ENCODE measurements at places on chromosomes 16 and 17.

DNA sequence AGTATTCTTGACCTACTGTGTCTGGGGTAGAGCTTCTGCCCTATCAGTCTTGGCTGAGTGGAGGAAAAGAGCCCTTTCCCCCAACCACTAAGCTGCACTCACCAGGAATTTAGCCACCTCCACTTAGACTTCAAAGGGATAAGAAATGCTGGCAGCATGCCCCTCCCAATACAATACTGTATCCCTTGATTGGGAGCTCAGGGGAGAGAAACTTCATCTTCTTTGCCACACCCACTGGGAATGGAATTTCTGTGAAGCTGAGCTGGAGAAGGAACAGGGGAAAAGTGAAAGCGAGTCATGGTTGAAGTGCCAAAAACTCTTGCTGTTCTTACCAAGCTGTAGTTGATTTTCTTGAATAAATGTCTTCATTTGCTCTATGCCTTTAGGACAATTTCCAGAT is 68.8 kb downstream of the CEP112 start:
- peak; percentile 14 for DNase-seq

GRCh38 chr17:68356949-68357455 is 65.7 kb downstream of the ARSG start:
- no peak for DNase-seq

DNA sequence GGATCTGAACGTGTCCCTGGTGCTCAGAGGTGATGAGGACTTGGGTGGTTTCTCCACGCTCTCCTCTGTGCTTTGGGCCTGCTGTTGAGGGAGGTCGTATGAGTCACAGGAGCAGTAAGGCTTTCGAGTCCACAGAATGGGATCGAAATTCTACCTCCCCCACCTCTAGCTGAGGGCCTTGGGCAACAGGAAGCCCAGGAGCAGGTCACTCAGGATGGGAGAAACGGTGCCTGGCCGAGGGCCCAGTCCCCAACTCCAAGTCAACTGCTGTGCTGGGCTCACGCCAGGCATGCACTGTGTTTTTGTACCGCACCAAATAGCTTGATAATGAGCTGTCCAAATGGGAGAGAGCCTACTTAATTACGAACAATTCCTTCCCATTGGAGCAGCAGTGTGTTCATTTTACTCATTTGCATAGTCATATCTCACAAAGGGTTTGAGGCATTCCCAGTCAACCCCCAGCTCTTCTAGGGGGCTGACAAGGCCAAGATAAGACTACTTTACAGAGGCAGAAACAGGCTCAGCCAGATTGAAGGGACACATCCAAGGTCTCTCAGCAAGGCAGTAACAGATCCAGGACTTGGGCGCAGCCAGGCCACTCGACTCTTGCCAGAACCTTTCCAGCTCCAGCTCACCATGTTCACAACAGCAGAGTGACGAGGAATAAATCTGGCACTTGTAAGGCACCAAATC is 53.6 kb downstream of the WNT3 start:
- DNase-seq, result peak; percentile 32

GRCh38 chr16:70685938-70686375 is at the start of gene MTSS2:
Gene MTSS2 (minus strand): TSS chr16:70686053. CDS start chr16:70685791, 262 bp downstream.
- DNase-seq, result peak; percentile 99

DNA sequence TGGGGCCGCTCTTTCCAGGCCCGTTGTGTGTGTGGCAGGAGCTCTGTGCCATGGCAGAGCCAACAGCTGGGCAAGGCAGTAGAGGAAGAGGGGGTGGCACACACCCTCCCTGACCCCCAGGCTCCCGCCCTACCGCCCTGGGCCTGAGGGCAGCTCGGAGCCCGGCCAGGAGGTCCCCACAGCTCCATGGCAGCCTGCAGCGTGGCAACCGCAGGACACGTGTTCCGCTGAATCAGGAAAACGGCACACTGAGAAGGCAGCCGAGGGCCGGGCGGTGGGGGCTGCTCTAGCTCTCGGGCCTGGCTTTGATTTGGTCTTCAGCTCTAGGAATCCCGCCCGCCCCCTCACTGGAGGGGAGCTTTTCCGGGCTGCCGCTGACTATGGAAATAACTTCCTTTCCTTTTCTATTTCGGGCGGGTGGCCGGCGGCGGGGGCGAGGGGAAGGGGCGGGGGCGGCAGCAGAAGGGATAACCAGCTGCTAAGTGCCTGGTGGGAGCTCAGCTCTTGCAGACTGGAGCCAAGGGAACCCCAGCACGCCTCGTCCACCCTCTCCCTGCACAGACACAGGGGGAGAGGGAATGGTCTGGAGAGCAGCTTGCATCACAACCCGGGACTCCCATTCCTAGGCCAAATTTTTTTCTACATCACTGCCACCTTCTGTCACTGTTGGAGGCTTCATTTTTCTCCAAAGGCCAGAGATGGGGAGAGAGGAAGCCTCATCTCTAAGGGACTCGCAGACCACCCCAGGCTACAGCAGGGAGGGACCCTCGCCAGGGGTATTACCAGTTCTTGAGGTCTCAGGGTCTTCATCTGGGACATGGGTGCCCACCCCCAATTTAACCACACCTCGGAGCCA is 24.8 kb upstream of the MRPS23 start:
- DNase-seq, result peak; percentile 97

DNA sequence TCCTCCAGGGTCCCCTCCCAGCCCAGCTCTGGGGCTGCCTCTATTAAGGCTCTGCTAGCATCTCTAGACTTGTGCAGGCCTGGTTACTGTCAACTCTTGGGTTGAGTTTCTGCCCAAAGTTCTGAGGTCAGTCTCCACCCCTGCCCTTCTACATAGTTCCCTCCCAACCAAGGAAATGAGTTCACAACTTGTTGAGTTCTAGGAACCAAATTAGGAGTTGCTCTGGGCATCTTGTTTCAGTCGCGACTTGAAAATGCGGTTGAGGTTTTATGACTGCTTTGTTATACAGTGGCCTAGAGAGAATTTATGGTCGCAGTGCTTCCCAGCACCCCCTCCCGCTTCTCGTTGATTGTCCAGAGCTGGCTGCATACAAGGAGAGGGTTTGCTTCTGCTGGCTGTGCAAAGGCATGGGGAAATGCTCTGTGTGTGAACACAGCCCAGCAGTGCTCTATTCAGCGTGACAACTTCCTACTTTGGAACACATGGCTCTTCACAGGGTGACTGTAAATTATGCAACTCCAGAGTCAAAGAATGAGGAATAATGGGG is 20.2 kb downstream of the GNAO1 start:
- DNase-seq, result no peak

DNA sequence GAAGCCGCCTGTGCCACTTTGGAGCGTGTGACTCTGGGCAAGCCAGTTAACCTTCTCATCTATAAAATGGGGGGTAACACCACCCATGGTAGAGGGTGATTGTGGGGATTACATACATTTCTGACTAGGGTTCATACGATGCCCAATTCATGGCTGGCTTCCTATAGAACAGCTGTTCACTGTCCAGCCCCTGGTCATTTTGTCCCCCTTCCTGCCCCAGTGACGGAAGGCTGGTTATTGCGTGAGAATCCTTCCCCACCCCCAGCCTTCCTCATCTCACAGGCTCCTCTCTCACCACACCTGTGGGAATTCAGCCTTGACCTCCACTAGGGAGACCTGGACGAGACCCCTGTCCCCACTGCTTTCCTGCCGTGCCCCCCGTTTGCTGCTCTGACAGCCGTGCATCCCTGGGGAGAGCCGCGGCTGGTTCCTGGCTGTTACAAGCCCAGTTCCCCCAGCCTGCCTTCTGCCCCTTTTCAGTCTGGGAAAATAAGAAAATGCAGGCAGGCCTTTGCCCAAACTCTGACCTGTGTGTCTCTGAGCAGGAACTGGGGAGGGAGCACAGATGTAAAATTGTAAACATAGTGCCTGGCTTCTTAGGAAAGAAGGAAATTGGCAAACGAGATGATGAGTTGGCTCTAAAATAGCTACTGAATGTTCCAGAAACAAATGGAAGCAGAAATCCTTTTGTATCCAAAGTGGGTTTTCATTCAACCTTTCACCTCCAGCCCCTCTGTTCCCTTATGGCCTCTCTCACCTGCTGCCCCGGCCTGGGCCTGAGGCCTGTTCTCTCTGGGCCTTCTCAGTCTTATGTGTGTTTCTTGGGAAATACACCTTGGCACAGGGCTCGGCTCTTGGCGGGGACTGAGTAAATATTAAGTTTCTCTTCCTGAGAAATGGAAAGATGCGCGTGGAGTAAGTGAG is 67.3 kb downstream of the OR1D5 start:
- DNase-seq, result no peak

- DNase-seq, result no peak
Observed at GRCh38 chr17:45307290-45308015, 9.4 kb downstream of the MAP3K14 start.

DNA sequence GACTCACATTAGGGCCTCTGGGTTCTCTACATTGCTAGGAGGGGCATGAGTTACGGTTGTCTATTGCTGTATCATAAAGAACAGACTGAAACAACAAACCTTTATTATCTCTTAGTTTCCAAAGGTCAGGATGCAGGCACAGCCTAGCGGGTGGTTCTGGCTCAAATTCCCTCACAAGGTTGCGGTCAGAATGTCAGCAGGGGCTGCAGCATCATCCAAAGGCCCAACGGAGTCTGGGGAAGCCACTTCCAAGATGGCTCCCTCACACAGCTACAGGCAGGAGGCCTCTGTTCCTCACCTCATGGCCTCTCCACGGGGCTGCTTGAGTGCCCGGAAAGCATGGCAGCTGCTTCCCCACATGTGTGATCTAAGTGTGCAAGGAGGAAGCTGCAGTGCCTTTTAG is 29.6 kb upstream of the ZFPM1 start:
- no peak for DNase-seq

GRCh38 chr16:55499951-55500529 is 8.8 kb upstream of the LPCAT2 start:
- no peak for DNase-seq

Data from H7 (cell line).